ENCODE measurements at places on chromosomes 4 and X.

GRCh38 chrX:40908857-40909475 is 173.6 kb upstream of the MED14 start:
- no peak for DNase-seq

- DNase-seq, result no peak
Observed at GRCh38 chrX:149494844-149495565, 10.1 kb downstream of the IDS start.

DNA sequence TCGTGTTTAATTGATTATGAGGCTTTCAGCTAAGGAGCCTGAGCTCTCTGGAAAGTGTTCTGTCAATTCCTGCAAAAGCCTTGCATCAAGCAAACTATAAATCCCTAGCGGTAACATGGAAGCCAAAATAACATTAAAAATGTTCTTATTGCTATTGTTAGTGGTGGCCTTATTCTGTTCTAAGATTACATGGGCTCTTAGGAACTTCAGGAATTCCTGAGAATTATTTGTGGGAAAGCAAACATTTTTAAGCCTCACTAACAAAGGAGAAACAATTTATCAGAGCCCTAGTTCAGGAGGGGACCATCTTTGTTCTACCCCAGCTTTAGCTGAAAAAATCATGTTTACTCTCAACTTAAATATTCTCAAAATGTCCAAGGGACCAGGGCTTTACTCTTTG is 119.6 kb downstream of the PAPSS1 start:
- no peak for DNase-seq

- DNase-seq, result no peak
Observed at GRCh38 chr4:137529432-137529831, 2.9 kb downstream of the PCDH18 start.

Measured in NCI-H187 (cell line).